Calu3 (cell line): ENCODE measurements at places on chromosomes 12 and 14. TPM values are rescaled to one million over a fixed set of nuclear protein-coding genes. Genes with fewer than 3 reads are reported as not detected.

GRCh38 chr12:93743999-93744689, 67.0 kb downstream of the CRADD start:
- DNase-seq = no peak

GRCh38 chr12:10943167-10943566, 4.1 kb upstream of the TAS2R14 start:
- no peak for DNase-seq

DNA sequence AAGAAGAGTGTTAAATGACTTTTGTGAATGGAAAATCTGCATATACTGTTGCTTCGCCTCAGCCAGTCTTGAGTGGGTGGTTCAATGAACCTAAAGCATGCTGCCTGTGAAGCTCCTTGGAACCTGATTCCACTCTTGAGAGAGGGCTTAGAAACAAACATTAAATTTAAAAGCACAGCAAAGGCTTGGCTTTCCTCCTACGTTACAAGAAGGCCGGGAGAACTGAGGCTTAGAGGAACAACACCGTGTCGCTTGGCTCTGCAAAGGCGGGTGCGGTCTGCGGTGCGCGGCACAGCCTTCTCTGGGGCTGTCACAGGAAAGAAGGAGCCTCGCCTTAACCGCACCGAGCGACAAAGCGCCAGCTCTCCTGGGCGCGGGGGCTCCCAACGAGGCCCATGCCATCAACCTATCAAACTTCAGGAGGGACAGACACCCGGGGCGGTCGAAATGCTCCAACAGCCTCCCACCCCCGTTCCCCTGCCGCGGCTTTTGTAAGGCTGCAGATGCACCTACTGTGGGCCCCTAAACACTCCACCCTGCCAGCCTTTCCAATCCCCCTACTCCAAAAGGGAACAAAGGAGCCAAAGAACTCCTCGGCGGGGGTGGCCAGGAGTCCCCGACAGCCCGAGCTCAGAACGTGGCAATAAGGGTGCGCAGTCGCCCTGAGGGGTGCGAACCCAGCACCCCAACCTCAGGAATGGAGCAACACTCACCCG, 729 bp downstream of the OSBPL8 start:
- DNase-seq = peak; percentile 54

GRCh38 chr12:28569698-28570411, 379.6 kb downstream of the CCDC91 start:
- DNase-seq = peak; percentile 30

- DNase-seq = peak; percentile 28
Observed at GRCh38 chr12:10331642-10332239, 24.1 kb downstream of the KLRD1 start.

- no peak for DNase-seq
Observed at GRCh38 chr12:10968765-10969456, 17.8 kb downstream of the TAS2R50 start.

Gene PNP
- 81.3 and 94.9 TPM in 2 replicates for total RNA-seq

Gene MGAT4C
- total RNA-seq = not detected in 2 replicates

Gene CYP27B1
- total RNA-seq = 1.8 TPM in 2 replicates
